ENCODE measurements at places on chromosomes 6 and 20.

- DNase-seq: no peak
These were observed 84.7 kb downstream of the PRSS35 start for GRCh38 chr6:83597051-83597450.

DNA sequence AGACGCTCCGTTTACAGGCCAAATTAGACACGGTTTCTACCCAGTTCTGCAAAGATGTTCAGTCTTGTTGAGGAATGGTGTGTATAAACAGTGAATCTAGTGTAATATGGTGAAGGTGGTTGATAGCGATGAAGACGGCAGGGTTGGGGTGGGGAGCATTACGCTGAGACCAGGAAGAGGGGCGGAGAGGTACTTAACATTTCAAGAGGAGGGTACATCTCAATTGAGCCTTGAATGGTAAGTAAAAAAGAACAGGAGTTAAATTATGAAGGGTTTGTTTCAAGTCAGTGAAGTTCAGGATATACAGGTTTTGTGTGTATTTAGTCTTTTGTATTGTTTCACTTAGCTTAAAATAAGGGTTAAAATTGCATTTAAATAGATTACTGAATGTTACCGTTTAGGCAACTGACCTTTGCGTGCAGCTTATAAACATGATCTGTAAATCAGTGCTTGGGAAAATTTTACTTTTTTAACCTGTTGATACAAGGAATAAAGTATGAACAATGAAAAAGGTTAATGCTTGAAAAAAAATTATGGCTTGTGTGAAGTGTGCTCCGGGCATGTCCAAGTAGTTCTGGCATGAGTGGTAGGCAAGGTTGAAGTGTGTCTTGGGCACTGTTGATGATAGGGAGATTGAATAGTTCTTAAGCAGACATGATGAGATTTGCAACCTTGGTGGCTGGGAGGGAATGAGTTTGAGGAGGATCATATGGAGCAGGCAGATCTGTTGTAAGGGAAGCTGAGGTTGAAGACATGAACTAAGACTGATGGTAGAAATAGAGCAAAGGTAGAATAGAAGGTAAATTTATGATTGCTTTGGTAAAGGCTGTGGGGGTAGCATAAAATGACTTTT is 842 bp downstream of the POLR1C start:
- no peak for DNase-seq

DNA sequence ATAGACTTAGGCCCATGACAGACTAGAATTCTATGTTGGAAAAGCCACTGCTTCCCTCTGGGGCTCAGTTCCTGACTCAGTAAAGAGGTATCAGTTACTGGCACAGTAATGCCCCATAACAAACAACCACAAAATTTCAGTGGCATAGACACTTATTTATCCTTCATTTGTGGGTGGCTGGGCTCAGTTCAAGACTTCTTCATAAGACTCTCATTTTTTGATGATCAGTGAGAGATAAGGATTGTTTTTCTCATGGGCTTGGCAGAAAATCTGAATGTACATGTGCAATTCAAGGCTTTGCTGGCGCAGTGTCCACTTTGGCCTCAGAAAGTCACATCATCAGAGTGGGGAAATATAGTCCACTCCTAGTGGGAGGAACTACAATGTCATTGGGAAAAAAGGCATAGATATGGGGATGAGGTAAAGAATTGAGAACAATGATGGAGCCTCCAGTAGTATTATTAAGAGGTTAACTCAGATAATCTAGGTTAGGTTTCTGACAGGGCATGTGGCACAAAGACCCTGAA is 384.6 kb upstream of the FLRT3 start:
- no peak for DNase-seq

GRCh38 chr6:12729467-12729866 is 12.9 kb downstream of the PHACTR1 start:
- DNase-seq: no peak

GRCh38 chr20:25022680-25023079 is 30.1 kb upstream of the APMAP start:
- DNase-seq: no peak

DNA sequence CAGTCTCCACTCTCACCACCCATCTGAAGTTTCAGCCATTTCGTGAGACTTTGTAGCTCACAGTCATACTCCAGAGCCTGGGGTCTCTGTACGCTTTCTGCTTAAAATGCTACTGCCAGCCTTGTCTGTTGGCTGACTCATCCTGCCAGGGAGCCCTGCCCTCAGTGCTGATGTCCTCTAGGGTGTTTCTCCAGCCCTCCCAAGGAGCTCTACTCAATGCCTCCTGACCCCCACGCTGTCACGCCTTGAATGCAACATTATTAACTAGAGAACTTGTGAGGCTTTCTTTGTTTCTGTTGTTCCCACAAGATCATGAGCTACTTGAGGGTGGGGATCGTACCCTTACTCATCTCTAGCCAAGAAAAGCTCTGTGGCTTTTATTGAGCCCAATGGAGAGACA is 20.1 kb downstream of the KIF16B start:
- DNase-seq: no peak

- DNase-seq: no peak
These were observed 70.4 kb upstream of the KCNQ5 start for GRCh38 chr6:72551470-72551869.

DNA sequence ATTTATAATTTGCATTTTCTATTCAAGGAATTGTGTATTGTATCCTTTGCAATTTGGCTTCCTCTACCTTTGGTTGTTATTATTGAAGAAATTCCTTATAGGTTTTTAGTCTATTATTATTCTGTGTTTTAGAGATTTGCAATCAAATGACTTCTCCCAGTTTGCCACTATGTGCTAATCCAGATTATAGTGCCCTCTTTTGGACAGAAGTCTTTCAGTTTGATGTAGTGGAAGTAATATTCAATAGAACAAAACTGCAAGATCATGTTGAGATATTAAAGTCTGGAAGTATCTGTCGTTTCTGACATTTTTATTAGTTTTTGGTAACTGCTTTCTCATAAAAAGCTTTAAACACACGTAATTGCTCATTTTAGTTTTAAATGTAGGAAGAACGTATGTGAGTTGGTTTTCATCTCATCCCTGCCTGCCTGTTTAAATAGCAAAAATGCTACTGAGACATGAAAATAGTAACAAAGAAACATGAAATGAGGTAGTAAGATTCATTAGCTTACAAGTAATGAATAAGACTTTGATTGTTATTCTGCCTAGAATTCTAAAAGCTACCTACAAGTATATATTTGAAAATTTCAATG is 72.8 kb downstream of the RTN4IP1 start:
- DNase-seq: no peak

DNA sequence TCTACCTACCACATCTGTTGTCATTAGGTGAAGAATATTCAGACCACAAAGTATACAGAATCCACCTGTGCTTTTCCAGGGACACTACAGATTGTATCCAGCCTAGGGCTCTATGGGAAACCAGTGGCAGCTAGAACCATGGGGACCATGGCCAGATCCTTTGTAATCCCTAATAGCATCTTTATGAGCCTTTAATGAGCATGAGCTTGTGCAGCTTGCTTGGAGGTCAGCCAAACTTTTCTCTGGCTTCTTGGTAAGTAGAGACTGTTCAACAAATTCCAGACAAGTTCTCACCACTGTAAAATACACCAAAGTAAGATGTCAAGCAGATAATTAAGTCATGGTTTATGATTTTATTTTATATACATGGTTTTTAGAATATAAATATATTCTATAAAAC is 301.6 kb upstream of the ADGRB3 start:
- no peak for DNase-seq

GRCh38 chr6:145026267-145026679 is 709.0 kb downstream of the EPM2A start:
- DNase-seq: no peak

DNA sequence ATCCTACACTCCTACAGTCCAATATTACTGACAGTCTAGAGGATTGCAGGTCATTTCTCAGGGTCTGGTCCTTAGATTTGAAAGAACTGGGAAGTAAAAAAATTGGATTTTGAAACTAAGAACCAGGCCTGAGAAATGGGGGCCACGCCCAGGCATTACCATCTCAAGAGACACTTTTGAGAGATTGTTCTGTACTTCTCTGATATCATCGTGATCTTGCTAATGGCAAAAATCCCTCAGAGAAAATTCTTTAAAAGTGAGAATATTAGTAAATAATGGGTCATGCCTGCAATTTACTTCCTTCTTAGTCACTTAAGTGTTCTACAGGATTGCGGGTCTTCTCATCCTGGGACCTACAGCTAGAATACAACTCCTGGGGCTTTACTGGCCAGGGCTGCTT is 42.0 kb upstream of the HIVEP1 start:
- no peak for DNase-seq

DNA sequence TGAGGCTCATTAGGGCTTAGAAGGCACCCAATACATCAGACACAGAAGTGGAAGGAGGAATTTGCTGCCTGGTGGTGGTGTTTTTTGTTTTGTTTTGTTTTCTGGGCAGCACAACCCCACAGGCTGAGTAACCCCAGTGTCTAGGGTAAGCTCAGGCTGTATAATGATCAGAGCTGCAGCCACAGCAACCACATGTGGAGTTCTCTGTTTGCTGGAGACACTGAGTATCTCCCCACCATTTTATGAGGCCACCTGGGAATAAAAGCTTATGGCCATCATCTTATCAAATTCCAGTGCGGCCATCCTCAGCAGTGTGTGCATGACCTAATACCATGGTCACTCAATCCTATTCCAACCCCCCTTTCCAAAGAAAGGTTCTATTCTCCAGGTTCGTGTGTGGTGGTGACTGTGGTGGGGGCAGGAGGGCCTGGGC is 3.4 kb upstream of the DLL1 start:
- no peak for DNase-seq

DNA sequence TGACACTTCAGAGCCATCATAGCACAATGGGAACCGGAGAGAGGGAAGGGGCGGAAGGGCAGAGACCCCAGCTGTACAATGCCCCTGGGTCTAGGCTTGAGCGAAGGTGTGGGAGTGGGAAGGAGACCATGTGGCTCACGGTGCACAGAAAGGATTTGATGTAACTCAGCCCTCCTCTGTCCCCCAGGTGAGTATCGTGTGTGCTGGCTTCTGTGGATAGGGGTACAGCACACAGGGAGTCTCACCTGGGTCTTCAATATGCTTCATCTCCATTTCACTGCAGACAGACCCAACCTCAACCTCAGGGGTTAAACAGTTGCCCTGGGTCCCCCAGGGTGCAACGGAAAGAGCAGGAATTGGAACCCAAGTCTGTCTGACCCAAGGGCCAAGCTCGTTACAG is 122.2 kb downstream of the CDH26 start:
- DNase-seq: no peak

DNA sequence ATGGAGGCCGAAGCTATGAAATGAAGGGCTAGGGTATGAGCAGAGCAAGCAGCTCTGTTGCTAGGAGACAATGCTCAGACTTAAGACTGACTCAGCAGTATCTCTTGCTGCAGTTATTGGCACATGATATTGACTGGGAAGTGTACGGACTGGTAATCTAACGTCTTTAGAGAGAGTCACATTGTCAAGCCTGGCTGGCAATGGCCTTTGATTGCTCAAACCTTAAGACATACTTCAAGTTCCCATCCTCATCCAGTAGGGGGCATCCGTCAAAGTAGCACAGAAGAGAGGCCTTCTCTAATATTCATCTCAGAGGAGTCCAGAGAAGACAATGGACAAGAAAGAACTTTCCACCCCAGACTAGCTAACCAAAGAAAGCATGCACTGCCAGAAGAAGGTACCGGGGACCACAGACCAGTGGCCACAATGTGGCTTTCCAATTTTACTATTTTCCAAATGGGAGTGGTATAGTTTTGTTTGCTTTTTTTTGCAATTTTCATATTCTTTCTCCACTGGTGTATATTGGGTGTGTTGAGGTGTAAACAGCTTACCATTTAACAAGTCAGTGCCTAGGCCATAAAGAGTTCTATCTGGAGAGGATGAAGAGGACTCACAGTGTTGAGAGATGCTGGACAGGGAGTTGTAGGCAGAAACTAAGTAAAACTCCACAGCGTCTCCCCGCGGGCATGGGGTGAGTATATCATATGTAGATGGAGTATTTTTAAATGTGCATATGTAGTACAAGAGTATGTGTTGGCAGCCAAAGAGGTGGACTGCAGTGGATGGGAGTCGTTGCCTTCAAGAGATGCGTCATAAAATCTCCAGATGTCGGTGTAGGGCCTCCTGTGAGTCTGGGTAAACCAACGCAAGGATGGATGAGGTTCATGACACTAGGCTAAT is 36.7 kb downstream of the LRFN2 start:
- DNase-seq: peak; percentile 53

- no peak for DNase-seq
These were observed 46.5 kb downstream of the ADTRP start for GRCh38 chr6:11732036-11732631.

DNA sequence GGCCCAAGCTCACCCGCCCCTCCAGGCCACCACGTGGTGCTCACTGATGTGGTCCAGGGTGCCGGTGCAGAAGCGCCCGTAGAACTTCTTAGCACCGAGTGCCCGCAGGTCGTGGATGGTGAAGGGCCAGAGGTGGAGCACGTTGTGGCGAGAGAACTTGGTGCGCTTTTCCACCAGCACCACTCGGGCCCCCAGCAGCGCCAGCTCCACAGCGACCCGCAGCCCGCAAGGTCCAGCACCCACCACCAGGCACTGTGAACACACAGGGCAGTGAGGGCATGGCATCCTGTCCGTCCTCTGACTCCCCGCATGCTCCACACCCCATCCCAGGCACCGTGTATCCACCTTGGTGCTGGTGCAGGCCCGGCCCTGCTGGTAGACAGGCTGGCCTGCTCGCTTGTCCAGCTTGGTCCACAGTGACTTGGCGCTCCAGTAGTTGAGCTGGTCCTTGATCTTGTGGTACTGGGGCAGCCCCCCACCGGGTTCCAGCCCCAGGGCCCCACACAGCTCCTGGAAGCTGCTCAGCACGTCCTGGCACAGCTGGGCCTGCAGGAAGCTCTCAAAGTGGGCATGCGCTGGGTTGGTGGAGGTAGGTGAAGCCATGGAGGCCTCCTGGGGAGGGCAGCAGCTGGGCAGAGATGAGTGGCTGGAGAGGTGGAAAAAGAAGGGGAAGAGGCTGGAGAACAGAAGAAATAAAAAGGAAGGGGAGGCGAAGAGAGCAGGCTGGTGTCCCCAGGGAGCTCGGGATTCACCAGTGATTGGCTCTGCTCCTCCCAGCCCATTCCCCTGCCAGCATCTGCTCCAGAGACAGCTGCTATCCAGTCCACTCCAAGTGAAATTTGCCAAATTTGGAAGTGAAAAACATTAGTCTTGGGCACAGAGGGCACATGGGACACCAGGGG is 1.7 kb downstream of the MICAL1 start:
- no peak for DNase-seq

DNA sequence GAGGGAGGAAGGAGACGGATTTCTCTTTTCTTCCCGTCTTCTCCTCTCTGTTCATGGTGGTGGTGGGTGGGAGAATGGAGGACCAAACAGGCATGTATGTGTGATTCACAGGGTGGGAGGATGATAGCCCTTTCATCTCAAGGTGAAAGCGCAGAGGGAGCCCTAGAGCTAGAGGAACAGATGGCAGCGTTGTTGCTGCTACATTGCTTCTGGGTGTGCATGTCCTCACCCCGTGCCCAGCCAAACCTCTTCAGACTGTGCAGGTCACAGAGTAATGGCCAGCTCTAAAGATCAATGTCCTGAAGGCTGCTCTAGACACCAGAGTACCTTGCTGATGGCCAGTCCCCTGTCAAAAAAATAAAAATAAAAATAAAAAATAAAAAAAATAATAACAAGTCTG is 301.8 kb downstream of the TBC1D7 start:
- DNase-seq: no peak

- no peak for DNase-seq
These were observed 236.7 kb downstream of the PAX1 start for GRCh38 chr20:21941941-21942805.

- no peak for DNase-seq
These were observed 828 bp upstream of the XKR7 start for GRCh38 chr20:31966991-31967655.
